ENCODE measurements at places on chromosomes 6 and 20. TPM values are rescaled to one million over a fixed set of nuclear protein-coding genes. Genes with fewer than 3 reads are reported as not detected.

DNA sequence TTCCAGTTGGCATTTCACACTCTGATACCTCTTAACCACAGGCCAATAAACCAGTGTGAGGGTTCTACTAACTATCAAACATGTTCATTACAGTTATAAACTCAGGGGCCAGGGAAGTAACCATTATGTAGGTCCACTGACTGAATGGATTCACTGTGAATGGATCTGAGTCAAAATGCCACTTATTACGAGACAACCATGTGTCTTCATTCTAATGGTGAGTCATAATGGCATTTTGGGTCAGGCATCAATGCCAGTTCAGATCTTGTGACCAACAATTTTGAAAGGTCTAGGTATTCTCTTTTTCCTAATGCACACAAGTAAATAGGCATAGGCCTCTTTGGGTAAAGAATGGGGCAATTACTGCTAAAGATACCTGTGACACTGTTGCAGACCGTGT, 112.2 kb upstream of the HEY2 start:
- DNase-seq, result no peak

DNA sequence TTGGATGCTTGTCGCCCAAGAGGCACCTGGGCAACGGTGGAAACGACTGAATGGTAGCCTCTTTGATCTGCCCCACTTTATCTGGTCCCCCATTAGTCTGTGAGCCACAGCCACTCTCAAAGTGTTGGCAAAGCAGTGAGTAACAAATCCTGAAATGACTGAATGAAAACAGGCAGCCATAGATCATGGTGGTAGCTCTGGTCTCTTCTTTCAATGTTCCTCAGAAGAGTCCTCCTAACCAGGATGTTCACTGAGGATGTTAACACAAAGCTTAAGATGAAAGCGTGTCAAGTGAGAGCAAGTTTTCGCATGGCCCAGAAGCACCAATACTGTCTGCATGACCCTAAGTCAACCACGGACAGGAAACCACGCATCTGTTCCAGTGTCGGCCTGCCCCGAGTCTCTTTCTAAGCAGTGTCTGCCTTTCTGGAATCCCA, 107.3 kb downstream of the IRF4 start:
- no peak for DNase-seq

GRCh38 chr20:63446216-63447024, 26.0 kb downstream of the KCNQ2 start:
- no peak for DNase-seq

The EGFL8 gene
- 8.2 TPM for total RNA-seq

The STK4 gene
- 20.8 TPM for total RNA-seq
